ENCODE measurements at places on chromosomes 1 and 21. TPM values are rescaled to one million over a fixed set of nuclear protein-coding genes. Genes with fewer than 3 reads are reported as not detected.

MROH7 gene
- not detected for total RNA-seq

ZSWIM5 gene
- 0.69 TPM for total RNA-seq

CHODL gene
- not detected for total RNA-seq

RGS4 gene
- total RNA-seq = not detected

C8B gene
- total RNA-seq = not detected

All from A549 treated with AZD2906 at 1 μM for 4 hours (cell line).